ENCODE measurements at places on chromosomes 3 and 15.

GRCh38 chr3:12437861-12438260 lies 46.4 kb upstream of the TSEN2 start:
- no peak for DNase-seq

GRCh38 chr3:111285184-111285538 lies 213.5 kb downstream of the NECTIN3 start:
- no peak for DNase-seq

DNA sequence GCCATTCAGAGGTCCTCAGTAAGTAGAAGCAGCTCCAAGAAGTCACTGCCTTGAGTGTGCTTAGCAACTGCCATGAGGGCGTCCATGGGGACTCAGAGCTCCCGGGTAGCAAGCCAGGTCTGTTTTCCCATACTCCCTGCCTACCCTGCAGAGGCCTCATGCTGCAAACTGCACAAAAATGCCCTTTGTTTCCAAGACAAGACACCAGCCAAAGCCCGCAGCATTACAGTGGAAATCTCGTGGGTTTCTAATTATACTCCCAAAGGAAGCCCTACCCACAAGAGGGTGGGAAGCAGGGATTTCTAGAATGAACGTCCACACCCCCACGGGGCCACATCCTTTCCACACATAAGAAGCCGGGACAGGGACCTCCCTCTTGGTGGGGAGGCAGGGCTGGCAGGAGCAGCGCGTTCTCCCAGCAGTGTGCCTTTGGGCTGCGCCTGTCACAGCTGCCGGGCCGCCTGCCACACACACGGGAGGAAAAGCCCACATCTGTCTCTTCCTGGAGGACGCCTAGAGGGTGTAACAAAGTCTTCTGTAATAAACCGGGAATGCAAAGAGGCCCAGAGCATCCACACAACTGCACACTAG lies 31.1 kb downstream of the FAM174B start:
- DNase-seq, result no peak

DNA sequence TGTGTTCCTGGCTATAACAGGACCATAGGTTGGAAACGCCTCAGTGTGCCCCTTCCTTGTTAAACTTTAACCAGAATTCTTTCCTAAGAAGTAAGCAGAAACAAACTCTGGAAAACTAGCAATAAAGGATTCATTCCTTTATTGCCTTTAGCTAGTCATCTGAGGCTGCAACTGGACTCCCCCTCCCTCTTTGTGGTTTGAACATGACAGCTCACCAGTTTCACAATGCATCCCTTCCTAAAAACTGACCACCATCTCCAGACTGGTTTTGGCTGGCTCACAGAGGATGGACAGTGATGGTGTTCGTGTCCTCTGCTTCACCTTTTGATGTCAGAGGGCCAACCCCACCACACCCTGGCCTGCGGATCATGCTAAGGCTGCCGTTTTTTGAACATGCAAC lies 27.9 kb upstream of the TGFBR2 start:
- DNase-seq, result peak; percentile 83

- DNase-seq, result peak; percentile 73
Measured at GRCh38 chr3:46276497-46277099, 34.3 kb downstream of the CCR3 start.

DNA sequence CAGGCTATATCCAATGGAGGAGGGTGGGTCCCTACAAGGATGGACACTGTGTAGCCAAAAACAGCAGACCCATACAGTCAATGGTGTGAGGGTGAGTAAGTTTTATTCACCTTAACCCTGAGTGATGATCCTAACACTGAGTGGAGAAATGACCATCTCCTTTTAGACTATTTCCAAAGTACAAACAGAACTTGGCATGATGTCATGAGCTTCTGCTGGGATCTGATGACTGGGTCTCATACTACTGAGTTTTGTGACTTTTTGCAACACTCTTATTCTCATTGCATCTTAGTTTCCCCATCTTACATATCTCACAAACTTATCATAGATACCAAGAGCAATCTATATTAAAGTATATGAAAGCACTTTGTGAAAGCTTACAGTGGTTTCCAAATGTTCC lies 330.3 kb upstream of the CFAP20DC start:
- DNase-seq, result no peak

DNA sequence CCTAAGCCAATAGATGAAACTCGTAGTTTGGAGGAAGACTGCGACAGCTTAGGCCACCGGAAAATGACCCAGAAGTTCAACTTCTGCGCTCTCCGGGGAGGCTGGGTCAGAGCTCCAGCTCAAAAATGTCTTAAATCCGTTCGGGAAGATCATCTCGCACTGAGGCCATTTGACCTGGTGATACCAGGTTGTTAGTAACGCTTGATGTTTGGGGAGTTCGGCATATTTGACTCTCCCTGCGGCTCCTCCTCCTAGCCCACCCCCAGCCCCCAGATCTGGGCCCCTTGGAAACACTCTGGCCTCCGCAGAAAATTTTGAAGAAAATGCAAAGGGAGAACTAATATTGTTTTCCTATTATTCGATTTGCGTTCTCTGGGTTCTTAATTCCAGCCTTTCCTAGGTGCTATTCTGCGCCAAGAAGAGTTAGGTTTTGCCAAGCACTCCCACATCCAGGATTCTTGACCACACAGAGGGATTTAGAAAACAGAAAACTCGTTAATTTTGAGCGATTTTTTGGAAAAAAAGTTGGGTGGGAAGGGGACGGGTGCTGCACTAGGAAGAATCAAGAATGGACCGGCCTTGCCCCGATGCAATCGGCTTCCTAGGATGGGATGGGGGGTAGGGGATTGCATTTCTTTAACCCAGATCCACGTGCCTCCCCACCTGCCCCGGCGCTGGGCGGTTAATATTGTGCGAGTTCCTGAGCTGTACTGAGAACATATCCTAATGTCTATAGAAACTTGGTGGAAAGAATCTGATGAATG lies 50.0 kb downstream of the ZIC4 start:
- DNase-seq, result no peak

- peak; percentile 49 for DNase-seq
Measured at GRCh38 chr3:51388286-51389029, 2.6 kb upstream of the RBM15B start.

DNA sequence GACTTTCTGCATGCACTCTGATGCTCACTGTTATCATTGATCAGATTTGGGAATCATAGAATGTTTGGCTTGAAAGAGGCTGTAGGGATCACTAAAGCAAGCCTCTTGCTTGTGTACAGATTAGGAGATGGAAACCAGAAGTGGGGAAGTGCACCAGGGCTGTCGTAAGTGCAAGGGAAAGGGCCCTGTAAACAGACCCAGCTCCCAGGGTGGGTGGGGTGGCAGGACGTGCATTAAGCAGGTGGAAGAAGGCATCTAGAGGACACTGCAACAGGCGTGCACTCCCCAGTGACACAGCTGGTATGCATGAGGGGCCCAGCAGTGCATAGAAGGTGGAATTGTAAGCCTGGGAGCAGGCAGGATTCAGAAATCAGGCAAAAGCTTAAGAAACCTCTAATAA lies 58.0 kb upstream of the SLC7A14 start:
- no peak for DNase-seq

- peak; percentile 73 for DNase-seq
Measured at GRCh38 chr3:195863121-195864061, 45.0 kb downstream of the TNK2 start.

- no peak for DNase-seq
Measured at GRCh38 chr3:78035131-78035641, 995.3 kb downstream of the ROBO2 start.

DNA sequence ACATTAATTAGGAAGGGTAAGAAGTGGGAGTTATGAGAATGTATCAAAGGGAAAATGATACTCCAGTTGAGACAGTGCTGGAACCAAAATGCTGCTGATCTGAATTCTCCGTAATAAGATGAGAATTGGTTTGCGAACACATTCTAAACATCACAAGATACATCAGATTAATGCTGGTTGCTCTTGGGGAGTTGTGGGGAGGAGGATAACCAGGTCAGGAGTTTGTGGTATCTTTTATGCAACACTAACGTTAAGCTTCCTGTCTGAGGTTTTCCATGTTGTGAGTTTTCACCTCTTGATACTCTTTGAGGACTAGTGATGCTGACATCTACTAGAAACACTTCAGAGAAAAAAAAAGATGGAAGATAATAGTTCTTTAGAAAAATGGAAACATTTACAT lies 47.2 kb downstream of the PPARG start:
- DNase-seq, result peak; percentile 89

GRCh38 chr3:45943207-45943846 lies at the start of gene CXCR6:
CXCR6 (plus strand) TSS chr3:45943464; CDS start chr3:45946482, 3,018 bp downstream.
- no peak for DNase-seq

- DNase-seq, result peak; percentile 97
Measured at GRCh38 chr15:75153565-75154276, 48.0 kb upstream of the C15orf39 start.

- no peak for DNase-seq
Measured at GRCh38 chr3:141044695-141045641, 6.2 kb upstream of the SPSB4 start.

DNA sequence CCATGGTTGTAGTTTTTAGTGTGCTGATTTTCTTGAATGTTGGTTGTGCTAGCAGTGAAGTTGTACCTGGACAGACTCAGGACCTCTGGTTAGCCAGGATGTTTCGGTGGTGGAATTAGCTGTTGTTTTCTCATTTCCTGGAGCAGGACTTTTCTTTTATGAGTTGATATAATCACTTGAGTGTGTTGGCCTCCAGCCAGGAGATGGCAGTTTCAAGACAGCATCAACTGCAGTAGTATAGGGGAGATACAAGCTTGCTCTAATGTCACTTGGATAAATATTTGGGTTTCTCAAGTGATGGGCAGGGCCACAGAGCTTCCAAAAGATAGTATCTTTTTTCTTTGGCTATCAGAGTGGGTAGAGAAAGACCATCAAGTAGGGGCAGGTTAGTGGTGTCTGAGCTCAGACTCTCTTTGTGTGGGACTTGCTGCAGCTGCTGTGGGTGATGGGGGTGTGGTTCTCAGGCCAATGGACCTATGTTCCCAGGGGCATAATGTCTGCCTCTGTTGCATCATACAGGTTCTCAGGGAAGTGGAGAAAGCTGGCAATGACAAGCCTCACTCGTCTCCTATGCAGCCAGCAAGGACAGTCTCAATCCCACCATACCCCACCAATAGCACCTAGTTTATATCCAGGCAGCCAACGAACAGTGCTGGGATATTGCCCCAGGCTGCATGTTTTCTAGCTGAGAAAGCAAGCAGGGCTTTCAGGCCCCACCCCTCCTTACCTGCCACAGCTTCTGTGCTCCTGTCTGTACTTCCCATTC lies 14.6 kb upstream of the OR5K2 start:
- DNase-seq, result peak; percentile 6

- peak; percentile 25 for DNase-seq
Measured at GRCh38 chr3:71247221-71247957, 336.1 kb downstream of the FOXP1 start.

GRCh38 chr3:73270839-73271483 lies 209.5 kb downstream of the EBLN2 start:
- DNase-seq, result no peak

DNA sequence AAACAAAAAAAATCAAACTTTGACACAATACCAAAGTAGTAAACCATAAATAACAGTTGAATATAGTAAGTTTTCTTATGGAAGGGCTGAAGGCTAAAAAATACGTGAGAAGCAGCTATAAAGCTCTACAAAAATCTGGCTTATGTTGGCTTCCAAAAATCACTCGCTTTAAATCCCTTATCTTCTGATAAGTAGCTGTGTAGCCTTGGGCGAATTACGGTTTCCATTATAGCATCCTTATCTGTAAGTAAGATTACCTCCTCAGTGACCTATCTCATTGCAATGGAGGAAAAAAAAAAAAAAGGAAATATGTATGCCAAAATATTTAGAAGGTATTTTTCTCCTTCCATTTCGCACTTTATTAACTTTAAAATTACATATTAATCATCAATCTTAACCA lies 348.6 kb downstream of the PLOD2 start:
- DNase-seq, result no peak

DNA sequence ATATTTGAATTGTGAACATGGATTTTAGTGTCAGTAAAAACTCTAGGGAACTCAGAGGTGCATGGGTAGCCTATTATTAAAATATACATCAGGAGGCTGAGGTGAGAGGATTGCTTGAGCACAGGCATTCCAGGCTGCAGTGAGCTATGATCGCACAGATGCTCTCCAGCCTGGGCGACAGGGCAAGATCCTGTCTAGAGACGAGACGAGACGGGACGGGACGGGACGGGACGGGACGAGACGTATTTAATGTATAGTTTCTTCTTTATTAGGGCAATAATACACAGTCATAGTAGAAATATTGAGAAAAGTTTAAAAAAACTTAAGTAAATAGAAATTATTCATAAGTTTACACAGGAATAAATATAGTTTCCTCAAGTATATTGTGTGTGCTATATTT lies 89.3 kb downstream of the DIPK2A start:
- DNase-seq, result no peak

DNA sequence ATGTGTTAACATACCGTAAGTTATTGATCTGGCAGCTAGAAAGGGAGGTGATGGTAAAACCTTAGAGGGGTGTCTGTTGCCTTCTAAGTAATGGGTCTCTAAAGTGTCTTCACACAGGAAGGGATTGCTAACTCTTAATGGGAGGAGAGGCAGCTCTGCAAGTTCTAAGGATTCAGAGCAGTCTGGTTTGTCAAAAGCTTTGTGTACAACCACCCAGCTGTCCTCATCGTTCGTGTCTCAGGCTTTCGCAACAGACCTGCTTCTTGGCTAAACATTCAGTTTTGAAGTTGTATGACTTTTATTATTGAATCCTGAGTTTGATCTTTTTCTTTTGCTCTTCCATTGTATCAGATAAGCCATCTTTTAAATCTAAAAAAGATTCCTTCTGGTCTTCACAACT lies 404.9 kb downstream of the SQOR start:
- DNase-seq, result no peak

- DNase-seq, result peak; percentile 62
Measured at GRCh38 chr3:58414538-58415197, 19.0 kb downstream of the PDHB start.

GRCh38 chr15:52466134-52466701 lies 62.5 kb downstream of the MYO5A start:
- DNase-seq, result peak; percentile 82

GRCh38 chr3:159672728-159673688 lies 315.6 kb upstream of the IL12A start:
- DNase-seq, result no peak

GRCh38 chr3:78659386-78659987 lies 1108.3 kb downstream of the ROBO1 start:
- peak; percentile 54 for DNase-seq

- DNase-seq, result no peak
Measured at GRCh38 chr3:14792691-14793121, 26.1 kb upstream of the FGD5 start.

DNA sequence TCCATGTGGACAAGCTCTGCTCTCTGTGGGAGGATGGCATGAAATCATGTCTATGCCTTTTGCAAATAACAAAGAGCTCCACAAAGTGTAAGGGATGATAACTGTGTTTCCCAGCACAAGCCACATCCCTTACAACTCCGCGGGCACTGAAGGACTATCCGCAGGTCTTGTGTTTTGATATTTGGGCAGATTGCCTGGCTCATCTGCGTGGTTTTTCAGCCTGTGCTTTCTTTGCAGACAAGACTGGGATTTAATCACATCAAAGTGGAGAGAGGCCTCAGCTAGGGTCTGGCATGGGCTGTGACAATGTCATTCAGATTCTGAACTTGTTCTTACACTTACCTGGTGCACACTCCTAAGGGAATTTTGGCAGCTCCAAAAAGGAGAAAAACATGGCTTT lies 30.2 kb upstream of the CA12 start:
- DNase-seq, result no peak
